ENCODE measurements at places on chromosomes 4 and X. TPM values are rescaled to one million over a fixed set of nuclear protein-coding genes. Genes with fewer than 3 reads are reported as not detected.
A peak's percentile ranks its signal among the peaks of the same experiment; 100 is the strongest.

GRCh38 chr4:23700197-23700596 is 189.7 kb downstream of the PPARGC1A start:
- H3K36me3 ChIP-seq = no peaks in the 10 kb centered on the region
- no peak overlapping the region for H3K27ac ChIP-seq
- DNase-seq = no peak
- H3K4me3 ChIP-seq = no peak overlapping the region
- no peaks in the 10 kb centered on the region for H3K4me1 ChIP-seq

DNA sequence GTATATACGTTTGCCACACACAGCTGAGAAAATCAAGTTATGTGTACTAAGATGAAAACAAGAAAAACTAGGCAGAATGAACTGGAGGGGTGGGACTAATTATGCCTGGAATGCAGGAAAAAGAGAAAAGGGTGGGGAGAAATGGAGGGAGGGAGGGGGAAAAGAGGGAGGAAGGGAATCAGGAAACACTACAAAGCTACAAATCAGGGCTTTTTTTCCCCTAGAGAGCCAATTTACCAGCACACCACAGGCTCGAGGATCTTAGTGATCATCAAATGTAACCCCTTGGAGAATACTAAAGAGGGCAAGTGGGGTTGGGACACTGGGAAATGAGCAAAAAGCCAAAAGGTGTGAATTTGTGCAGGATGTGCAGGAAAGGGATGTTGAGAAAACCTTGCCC is 451.9 kb downstream of the SMARCA1 start:
- H3K36me3 ChIP-seq = no peaks in the 10 kb centered on the region
- no peaks in the 10 kb centered on the region for H3K27me3 ChIP-seq
- no peaks in the 10 kb centered on the region for H3K4me1 ChIP-seq
- H3K27ac ChIP-seq = no peak overlapping the region

- no peaks in the 10 kb centered on the region for H3K4me1 ChIP-seq
- H3K36me3 ChIP-seq = no peaks in the 10 kb centered on the region
- no peak overlapping the region for H3K27ac ChIP-seq
- DNase-seq = no peak
- H3K4me3 ChIP-seq = no peak overlapping the region
These were observed 50.4 kb upstream of the ANKRD50 start for GRCh38 chr4:124762956-124763355.

- no peaks in the 10 kb centered on the region for H3K36me3 ChIP-seq
- peaks cover 2% of the 10 kb centered on the region for H3K27me3 ChIP-seq
- no peak overlapping the region for H3K27ac ChIP-seq
- H3K4me3 ChIP-seq = no peak overlapping the region
These were observed 15.7 kb downstream of the SUPT20HL2 start for GRCh38 chrX:24298191-24298590.

GRCh38 chrX:65811558-65812228 is 144.2 kb downstream of the MSN start:
- H3K27ac ChIP-seq = no peak overlapping the region
- no peak for DNase-seq
- no peaks in the 10 kb centered on the region for H3K36me3 ChIP-seq
- H3K4me1 ChIP-seq = no peaks in the 10 kb centered on the region
- H3K27me3 ChIP-seq = peaks cover 4% of the 10 kb centered on the region

DNA sequence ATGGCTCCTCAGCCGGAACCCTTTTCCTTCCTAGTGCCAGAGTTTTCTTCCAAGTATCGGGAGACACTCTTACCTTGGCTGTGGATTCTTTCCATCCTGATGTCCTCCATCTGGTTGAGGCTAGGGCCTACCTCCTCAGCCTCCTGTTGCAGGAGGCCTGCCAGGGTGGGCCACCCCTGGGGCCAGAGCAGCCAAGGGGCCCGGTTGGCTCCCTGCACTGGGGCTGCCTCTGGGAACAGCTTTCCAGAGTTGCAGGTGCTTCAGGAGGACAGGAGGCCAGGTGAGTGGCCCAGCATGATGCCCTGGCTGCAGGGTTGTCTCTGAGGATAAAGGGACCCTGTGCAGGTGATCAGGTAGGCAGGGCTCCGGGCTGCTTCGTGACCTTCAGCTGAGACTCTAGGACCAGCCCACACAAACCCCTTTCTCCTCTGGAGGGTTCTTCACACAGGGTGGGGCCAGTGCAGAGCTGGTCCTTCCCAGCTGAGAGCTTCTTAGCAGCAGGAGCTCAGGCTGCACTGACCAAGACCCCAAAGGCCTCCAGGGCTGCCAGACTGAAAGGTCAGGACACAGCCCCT is 5.3 kb upstream of the GPR78 start:
- peaks cover 8% of the 10 kb centered on the region for H3K4me1 ChIP-seq
- no peak for DNase-seq
- no peak overlapping the region for H3K4me3 ChIP-seq
- no peaks in the 10 kb centered on the region for H3K36me3 ChIP-seq

- H3K36me3 ChIP-seq = 0 out of 2 replicates have a peak, but pooled peaks cover 3% of the 10 kb centered on the region
- H3K27ac ChIP-seq = no peak overlapping the region
- H3K4me3 ChIP-seq = no peak overlapping the region
- DNase-seq = no peak
- H3K27me3 ChIP-seq = peaks cover 52% of the 10 kb centered on the region
- H3K4me1 ChIP-seq = peaks cover 1% of the 10 kb centered on the region
These were observed 37.3 kb downstream of the RNF212 start for GRCh38 chr4:1075809-1076699.

DNA sequence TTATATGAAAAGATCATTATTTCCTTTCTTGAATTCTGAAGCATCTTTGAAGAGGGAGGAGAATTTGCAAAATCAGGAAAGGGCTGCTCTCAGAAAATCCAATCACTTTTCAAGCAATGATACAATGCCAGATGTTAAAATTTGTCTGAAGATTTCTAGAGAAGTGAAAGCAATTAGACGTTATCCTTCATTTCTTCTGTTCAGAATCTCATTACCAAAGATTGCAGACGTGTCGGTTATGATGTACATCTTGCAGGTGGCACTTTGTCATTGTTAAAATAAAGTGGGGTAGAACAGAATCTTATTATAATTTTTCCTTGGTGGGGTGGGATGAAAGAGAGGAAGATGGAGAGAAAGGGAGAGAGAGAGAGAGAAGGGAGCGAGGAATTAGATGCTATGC is 296.4 kb upstream of the STS start:
- no peak for DNase-seq
- no peak overlapping the region for H3K4me3 ChIP-seq
- no peaks in the 10 kb centered on the region for H3K36me3 ChIP-seq
- H3K27me3 ChIP-seq = no peaks in the 10 kb centered on the region
- peaks cover 11% of the 10 kb centered on the region for H3K4me1 ChIP-seq
- H3K27ac ChIP-seq = no peak overlapping the region

- H3K27me3 ChIP-seq = peaks cover 4% of the 10 kb centered on the region
- H3K4me1 ChIP-seq = no peaks in the 10 kb centered on the region
- no peak overlapping the region for H3K27ac ChIP-seq
- DNase-seq = no peak
These were observed 64.0 kb downstream of the COX18 start for GRCh38 chr4:73005514-73005913.

GRCh38 chr4:123468479-123469031 is 72.0 kb downstream of the SPRY1 start:
- DNase-seq = no peak
- no peaks in the 10 kb centered on the region for H3K4me1 ChIP-seq
- no peaks in the 10 kb centered on the region for H3K36me3 ChIP-seq
- no peak overlapping the region for H3K4me3 ChIP-seq

DNA sequence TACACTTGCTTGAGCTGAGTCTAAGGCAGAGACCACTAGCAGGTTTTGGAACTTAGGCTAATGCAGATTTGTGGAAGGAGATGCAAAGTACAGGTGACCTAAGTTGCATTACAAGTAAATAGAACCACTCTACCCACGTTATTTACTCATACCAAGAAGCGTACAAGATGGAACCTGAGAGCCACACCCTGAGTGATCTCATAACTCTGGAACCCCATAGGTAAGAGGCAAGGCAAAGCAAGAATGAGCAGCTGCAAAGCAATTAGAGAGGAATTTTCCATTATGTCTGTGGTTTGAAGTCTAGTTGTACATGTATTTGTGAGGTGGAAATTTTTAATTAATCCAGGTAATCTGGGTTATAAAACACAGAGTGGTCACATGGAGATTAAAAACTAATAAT is 55.4 kb downstream of the CC2D2A start:
- DNase-seq = no peak
- no peak overlapping the region for H3K4me3 ChIP-seq
- no peaks in the 10 kb centered on the region for H3K36me3 ChIP-seq
- H3K4me1 ChIP-seq = no peaks in the 10 kb centered on the region
- no peak overlapping the region for H3K27ac ChIP-seq

GRCh38 chrX:106811131-106811910 is 8.8 kb downstream of the TBC1D8B start:
- no peak overlapping the region for H3K4me3 ChIP-seq
- H3K36me3 ChIP-seq = no peaks in the 10 kb centered on the region
- no peak for DNase-seq
- H3K27me3 ChIP-seq = no peaks in the 10 kb centered on the region

- no peak for DNase-seq
- H3K27ac ChIP-seq = no peak overlapping the region
- H3K4me3 ChIP-seq = no peak overlapping the region
- no peaks in the 10 kb centered on the region for H3K36me3 ChIP-seq
- H3K4me1 ChIP-seq = no peaks in the 10 kb centered on the region
These were observed 4.6 kb downstream of the NAT8L start for GRCh38 chr4:2063557-2064275.

DNA sequence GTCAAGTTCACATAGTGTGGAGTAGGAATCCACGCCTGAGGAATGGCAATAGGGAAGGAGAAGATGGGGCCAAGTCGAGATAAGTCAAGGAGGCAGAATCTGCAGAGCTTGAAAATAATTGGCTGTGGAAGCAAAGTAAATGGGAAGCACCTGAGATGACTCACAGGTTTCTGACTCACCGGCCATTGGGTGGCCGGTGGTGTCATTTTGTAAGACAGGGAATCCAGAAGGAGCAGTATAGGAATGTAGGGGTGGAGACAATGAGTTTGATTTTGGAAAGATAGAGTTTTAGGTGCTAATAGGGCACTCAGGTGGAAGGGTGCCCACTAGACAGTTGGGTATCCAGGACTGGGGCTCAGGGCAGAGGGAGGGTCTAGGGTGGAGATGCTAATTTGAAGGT is 201.0 kb upstream of the MAMLD1 start:
- no peak overlapping the region for H3K27ac ChIP-seq
- no peaks in the 10 kb centered on the region for H3K27me3 ChIP-seq
- no peaks in the 10 kb centered on the region for H3K36me3 ChIP-seq
- H3K4me1 ChIP-seq = peaks cover 17% of the 10 kb centered on the region
- peak; percentile 3 for DNase-seq
- no peak overlapping the region for H3K4me3 ChIP-seq

GRCh38 chrX:78619834-78620233 is 39.3 kb downstream of the RTL3 start:
- no peak for DNase-seq
- H3K27me3 ChIP-seq = peaks cover 2% of the 10 kb centered on the region
- no peak overlapping the region for H3K4me3 ChIP-seq
- no peaks in the 10 kb centered on the region for H3K4me1 ChIP-seq

DNA sequence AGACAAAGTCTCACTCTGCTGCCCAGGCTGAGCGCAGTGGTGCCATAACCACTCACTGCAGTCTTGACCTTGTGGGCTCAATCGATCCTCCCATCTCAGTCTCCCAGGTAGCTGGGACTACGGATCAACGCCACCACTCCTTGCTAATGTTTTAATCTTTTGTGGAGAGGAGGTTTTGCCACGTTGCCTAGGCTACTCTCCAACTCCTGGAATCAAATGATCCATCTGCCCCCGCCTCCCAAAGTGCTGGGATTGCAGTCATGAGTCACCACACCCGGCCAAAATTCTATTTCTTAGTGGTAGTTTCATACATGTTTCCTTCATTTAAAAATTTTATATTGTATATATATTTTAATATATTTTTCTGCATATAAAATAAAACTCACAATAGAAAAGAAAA is 125.8 kb upstream of the CLNK start:
- H3K36me3 ChIP-seq = no peaks in the 10 kb centered on the region
- H3K27ac ChIP-seq = no peak overlapping the region
- no peak for DNase-seq

GRCh38 chr4:26178854-26179253 is 142.0 kb upstream of the RBPJ start:
- peaks cover 2% of the 10 kb centered on the region for H3K27me3 ChIP-seq
- H3K27ac ChIP-seq = no peak overlapping the region
- no peaks in the 10 kb centered on the region for H3K36me3 ChIP-seq
- no peak for DNase-seq
- no peak overlapping the region for H3K4me3 ChIP-seq
- peaks cover 79% of the 10 kb centered on the region for H3K4me1 ChIP-seq

Gene VSIG4
- not detected for total RNA-seq

Gene CISD2
- 38.3 TPM for total RNA-seq

Gene ARHGEF6
- 2.5 TPM for total RNA-seq

Gene ASB9
- 1.1 TPM for total RNA-seq

Gene NDNF
- not detected for total RNA-seq

Gene MAGED4B
- total RNA-seq = 64.2 TPM
